ENCODE measurements at places on chromosomes 11 and 22. TPM values are rescaled to one million over a fixed set of nuclear protein-coding genes. Genes with fewer than 3 reads are reported as not detected.

DNA sequence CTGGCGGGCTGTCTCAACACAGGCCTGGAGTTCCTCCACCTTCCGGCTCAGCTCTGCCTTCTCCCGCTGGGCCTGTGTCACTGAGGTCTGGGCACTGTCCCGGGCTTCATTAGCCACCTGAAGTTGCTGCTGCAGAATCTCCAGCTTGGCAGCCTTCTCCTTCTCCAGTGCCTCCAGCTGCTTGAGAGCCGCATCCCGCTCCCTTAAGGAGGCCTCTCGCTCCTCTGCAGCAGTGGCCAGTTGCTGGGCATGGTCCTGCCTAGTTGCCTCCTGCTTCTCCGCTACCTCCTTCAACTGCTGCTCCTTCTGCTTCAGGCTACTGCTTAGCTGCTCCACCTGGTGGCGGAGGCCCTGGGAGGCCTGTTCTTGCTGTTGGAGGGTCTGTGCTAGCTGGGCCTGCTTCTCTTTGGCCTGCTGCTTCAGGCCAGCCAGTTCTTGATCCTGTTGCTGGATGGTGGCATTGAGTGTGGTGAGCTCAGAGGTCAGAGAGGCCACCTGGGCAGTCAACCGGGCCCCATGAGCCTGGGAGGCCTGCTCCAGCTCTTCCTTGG is 16.9 kb downstream of the IL18BP start:
- DNase-seq: peak; percentile 53

GRCh38 chr11:69470301-69470700 is 11.2 kb upstream of the LINC01488 start:
- no peak for DNase-seq

- no peak for DNase-seq
Measured at GRCh38 chr22:22717664-22718063, 73.2 kb downstream of the GGTLC2 start.

- no peak for DNase-seq
Measured at GRCh38 chr11:67287355-67288197, 1.5 kb upstream of the ANKRD13D start.

The NRXN2 gene
- total RNA-seq: 11.8 TPM

- DNase-seq: peak; percentile 43
Measured at GRCh38 chr11:118319337-118319707, 14.8 kb downstream of the CD3E start.

DNA sequence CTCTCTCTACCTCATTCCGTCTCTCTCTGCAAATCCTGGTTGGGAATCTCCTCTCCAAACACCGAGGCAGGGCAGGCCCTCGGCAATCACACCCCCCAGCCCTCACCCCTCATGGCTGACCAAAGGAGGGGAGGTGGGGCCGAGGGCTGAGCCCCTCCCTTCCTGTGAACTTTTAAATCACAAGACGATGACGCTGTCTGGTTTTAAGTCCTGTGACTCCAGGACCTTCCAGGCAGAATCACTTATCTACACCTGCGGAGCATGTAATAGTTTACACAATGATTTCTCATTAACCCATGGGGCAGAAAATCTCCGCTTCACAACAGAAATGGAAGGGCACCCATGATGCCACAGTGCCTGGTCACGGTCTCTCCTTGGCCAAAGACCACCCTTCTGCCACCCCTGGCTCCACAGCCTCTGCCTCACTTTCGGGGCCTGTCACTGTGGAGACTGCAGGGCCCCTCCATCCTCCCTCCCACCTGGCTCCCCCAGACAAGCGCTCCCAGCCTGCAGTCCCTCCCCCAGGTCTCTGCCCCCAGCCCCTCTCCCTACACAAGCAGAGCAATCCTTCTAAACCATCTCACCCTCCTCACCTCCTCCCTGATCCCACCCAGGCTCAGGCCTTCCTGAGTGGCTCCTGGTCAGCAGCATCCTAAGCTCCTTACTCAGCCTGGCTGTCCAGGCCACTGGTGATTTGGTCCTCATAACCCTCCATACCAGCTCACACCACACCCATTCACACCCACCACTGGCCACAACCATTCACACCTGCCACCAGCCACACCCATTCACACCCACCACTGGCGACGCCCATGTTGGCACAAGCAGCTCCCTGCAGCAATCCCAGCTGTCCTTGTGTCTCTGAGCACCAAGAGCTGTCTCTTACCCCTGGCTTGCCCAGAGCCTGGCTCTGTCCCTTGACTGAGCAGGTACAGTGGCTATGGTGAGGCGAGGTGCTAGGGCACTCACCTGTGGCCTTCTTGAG is 30.7 kb upstream of the ARFGAP3 start:
- no peak for DNase-seq

DNA sequence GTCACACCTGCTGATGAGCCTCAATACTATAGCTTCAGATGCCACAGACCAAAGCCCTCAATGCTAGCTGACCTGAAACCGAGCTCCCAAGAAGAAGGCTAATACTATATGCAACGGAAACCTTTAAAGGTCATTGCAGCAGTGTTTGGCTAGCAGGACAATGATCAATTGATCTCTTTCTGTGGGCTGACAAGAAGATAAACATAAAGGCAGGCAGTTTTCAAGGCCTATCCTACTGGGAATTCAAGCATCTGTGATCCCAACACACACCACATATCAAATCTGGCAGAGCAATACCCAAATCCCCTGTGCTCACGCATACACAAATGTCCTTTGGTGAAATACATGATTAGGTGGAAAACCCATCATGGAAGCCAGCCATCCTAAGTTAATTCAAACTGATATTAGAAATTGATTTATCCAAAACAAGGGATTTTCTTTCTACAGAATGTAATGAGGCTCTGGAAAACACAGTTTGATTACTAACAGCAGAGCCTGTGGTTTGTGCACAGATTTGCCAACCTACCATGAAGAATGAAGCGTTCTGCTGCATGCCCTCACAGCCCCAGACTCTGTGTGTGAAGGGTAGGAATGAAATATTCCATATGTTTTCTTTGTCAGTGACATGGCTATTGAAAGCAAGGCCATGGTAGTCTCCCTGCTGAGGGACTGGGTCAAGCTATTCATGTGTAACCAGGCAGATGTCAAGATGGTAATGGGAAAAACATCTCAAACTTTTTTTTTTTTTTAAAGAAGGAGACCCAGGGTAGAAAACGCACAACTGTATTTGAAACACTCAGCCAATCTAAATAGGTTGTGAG is 12.2 kb downstream of the LGR4 start:
- no peak for DNase-seq

The C11orf16 gene
- not detected for total RNA-seq

DNA sequence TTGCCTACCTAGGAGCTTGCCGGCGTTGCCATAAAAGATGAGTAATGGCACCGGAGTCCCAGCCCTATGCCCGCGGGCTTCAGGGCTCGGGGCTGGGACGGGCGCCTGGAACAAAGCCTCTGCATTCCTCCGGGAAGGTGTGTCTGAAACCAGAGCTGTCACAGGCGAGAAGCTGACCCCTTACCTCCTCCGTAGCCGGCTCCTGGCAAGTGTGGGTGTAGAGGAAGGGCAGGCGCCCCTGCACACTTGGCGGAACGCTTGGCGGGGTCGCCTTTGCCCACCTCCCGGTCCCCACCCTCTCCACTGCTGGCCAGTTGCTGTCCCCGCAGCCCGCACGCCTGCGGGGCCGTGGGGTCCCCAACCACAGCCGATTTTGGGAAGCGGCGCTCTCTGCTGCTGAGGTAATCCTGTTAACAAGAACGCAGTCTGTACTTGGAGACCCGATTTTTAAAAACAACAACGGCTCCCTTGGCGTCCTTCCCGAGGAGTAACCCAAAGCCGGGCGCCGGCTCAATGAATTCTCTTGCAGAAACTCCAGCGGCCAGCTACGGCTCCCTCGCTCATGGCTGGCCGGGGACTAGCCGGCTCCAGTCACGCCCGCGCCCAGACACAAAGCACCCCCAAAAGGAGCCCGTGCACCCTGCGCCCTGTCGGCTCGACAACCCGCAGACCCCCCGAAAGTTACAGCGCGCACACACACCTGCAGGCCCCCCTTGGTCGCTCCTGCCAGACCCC is 89.2 kb downstream of the PLEKHA7 start:
- DNase-seq: peak; percentile 89

The FAM118A gene
- 16.9 TPM for total RNA-seq

DNA sequence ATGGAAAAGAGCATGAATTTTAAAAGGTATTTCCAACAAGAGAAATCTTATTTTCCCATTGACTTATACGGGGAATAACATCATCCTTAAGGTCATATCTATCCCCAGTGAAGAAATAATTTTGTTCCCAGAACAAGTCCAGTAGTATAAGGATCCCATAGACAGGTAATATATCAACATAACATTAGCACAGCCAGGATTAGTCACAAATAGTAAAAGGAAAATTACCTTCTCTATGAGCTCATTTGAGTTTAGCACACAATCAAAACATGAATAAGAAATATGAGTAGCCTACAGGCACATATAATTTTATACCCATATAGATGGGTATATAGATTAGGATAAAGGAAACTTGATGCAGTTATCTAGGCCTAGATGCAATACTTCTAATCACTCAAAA is 2.8 kb upstream of the OR52K1 start:
- no peak for DNase-seq

DNA sequence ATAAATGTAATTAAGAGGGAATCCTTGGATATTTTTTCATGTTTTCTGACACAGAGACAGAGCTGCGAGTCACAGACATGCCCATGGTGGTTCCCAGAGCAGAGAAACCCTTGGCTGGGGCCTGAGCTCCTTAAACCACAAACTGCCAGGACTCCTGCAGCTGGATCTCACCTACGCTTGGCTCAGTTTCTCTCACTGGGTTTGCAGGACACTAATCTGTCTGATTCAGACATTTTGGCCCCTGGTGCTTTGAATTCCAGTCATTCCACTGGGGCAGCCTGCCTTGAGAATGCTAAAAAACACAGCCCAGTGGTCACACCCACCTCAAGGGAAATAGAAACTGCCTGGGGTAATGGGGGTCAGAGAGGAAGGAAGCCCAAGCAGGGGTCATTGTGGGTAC is 122.6 kb downstream of the CCDC81 start:
- DNase-seq: no peak

- DNase-seq: no peak
Measured at GRCh38 chr11:75450826-75451821, 18.1 kb upstream of the KLHL35 start.

The EFCAB6 gene
- total RNA-seq: 1.5 TPM

- no peak for DNase-seq
Measured at GRCh38 chr11:128479144-128479543, 108.2 kb downstream of the ETS1 start.

DNA sequence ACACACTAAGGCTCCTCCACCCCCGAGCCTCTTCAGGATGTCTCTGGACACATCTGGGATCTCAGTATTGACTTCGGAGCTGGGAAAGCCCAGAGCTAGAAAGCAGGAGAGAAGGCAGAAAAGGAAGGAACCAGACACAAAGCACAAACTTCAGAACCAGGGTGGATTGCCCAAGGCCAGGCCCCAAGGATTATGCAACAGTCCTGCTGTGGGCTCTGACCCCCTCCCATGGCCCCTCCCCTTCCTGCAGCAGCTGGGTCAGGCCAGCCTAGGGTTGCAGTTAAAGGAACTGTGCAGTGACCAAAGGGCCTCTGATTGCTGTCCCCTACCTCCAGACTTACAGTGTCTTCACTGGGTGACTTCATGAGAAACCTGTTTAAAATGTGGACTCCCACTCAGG is 5.3 kb downstream of the KCNE3 start:
- peak; percentile 73 for DNase-seq

- peak; percentile 68 for DNase-seq
Measured at GRCh38 chr11:76823481-76824028, 37.2 kb upstream of the ACER3 start.

- DNase-seq: no peak
Measured at GRCh38 chr11:113840932-113841664, 34.3 kb downstream of the USP28 start.

GRCh38 chr11:14417617-14418374 is 58.8 kb upstream of the RRAS2 start:
- no peak for DNase-seq

The LRRN4CL gene
- total RNA-seq: 31.6 TPM

The OR5B21 gene
- not detected for total RNA-seq

The ADM2 gene
- total RNA-seq: 0.40 TPM

DNA sequence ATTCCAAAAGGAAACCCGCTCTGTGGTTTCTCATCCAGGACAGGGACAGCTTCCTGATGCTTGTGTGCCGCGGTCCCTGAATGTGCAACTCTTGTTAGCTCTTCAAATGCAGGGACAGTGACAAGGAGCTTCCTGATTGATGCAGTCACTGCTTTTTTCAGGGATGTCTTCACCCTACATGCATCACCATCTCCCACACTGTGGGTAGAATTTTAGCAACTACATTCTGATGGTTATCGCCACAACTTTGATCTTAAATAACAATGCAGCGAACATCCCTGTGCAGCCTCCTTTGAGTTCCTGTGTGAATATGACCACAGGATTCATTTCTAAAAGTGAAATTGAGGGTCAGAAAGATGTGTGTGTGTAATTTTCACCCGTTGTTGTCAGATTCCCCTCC is 115.0 kb downstream of the GGTLC2 start:
- no peak for DNase-seq

The RPS3 gene
- total RNA-seq: 3,986 TPM

DNA sequence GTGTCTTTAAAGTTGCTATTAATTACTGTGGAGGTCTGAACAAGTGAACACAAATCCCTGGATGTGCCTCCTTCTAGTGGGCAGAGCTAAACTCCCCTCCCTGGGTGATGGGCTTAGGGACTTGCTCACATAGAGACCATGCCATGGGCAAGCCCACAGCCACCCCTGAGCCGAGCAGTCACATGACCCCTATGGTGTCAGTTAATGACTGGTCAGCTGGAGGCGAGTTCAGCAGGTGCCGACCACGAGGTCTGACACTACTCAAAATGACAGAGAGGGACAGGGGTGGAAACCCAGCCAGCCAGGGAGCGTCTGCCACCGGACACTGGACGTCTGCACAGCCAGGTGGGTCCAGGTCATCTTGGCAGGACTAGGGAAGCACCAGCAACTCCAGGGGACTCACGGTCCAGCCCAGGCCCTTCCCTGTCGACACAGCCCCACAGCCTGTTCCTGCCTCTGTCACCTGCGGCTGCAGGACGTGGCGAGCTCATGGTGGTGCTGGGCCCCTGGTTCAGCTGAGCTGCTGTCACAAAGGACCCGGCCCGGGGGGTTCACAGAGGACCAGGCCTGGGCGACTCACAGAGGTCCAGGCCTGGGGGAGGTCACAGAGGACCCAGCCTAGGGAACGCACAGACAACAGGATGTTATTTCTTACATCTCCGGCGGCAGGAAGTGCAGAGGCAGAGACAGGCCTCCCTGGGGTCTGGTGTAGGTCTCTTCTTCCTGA is 135.0 kb downstream of the BRD1 start:
- no peak for DNase-seq

The PGA5 gene
- 0.27 TPM for total RNA-seq

The SLC5A1 gene
- 0.58 TPM for total RNA-seq

- no peak for DNase-seq
Measured at GRCh38 chr11:76824083-76824939, 36.4 kb upstream of the ACER3 start.

The FZD4 gene
- 40.5 TPM for total RNA-seq

- peak; percentile 45 for DNase-seq
Measured at GRCh38 chr11:11366793-11367192, 13.7 kb upstream of the CSNK2A3 start.

Measured in muscle of leg (tissue), 16 donors.